HCT116 (cell line): ENCODE measurements at places on chromosomes 16 and 17. TPM values are rescaled to one million over a fixed set of nuclear protein-coding genes. Genes with fewer than 3 reads are reported as not detected.

GRCh38 chr17:12510535-12510934, 155.2 kb upstream of the MYOCD start:
- no peak overlapping the region for H3K27ac ChIP-seq
- H3K36me3 ChIP-seq = no peaks in the 10 kb centered on the region
- H3K4me1 ChIP-seq = no peaks in the 10 kb centered on the region
- DNase-seq = no peak
- H3K27me3 ChIP-seq = peaks cover 15% of the 10 kb centered on the region
- H3K4me3 ChIP-seq = no peak overlapping the region

GRCh38 chr17:81977211-81977808, at the start of gene ASPSCR1:
Gene ASPSCR1 (plus strand): TSS chr17:81977629. CDS start chr17:81977647, 18 bp downstream.
- no peaks in the 10 kb centered on the region for H3K27me3 ChIP-seq
- H3K27ac ChIP-seq = peak within 1 kb of the TSS; percentile 94
- DNase-seq = peak; percentile 86
- H3K36me3 ChIP-seq = no peaks in the 10 kb centered on the region
- H3K4me1 ChIP-seq = peaks cover 41% of the 10 kb centered on the region

GRCh38 chr17:53979991-53980390, 157.3 kb downstream of the KIF2B start:
- no peaks in the 10 kb centered on the region for H3K36me3 ChIP-seq
- H3K27ac ChIP-seq = no peak overlapping the region
- no peaks in the 10 kb centered on the region for H3K27me3 ChIP-seq
- no peak for DNase-seq
- no peak overlapping the region for H3K4me3 ChIP-seq

Gene CETP
- not detected for total RNA-seq

- H3K4me3 ChIP-seq = no peak overlapping the region
- H3K27ac ChIP-seq = no peak overlapping the region
- peaks cover 15% of the 10 kb centered on the region for H3K4me1 ChIP-seq
- no peak for DNase-seq
These were observed 7.3 kb downstream of the KLHL10 start for GRCh38 chr17:41844971-41845370.

GRCh38 chr17:74943808-74944522, 8.3 kb downstream of the OTOP3 start:
- H3K36me3 ChIP-seq = no peaks in the 10 kb centered on the region
- H3K4me3 ChIP-seq = no peak overlapping the region
- H3K4me1 ChIP-seq = peaks cover 12% of the 10 kb centered on the region
- DNase-seq = no peak
- H3K27me3 ChIP-seq = no peaks in the 10 kb centered on the region

Gene MFAP4
- 0.52 TPM for total RNA-seq

Gene KPNA2
- 330 TPM for total RNA-seq

Gene EIF5A
- 1,139 TPM for total RNA-seq

DNA sequence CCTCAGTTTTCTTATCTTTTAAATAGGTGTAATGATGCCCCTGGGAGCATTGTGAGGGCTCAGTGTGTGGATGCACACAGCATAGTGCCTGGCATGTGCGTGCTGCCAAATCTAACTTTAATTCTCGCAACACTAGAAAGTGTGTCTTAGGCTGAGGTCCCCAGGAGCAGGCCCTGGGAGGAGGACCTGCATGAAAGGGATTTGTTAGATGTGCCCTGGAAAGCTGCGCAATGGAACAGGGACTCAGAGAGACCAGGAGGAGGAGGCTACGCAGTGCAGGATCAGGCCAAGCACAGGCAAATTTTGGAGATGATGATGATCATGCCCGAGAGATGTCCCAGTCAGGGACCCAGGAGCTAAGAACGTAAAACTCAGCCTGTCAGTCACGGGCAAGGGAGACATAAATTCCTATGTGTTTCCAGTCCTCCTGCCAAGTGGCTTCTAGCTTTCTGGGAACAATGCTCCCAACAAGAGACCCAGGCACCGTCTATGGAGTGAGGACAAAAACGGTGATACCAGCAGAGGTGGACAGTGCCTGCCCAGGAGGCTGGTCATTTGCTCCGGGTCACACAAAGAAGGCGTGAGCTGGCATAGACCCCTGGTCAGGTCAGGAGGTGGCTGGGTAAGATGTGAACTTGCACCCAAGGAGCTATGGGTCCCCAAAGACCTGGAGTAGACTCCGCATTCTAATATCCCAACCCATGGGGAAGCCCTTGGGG, 352.2 kb upstream of the TNRC6C start:
- no peak overlapping the region for H3K27ac ChIP-seq
- no peaks in the 10 kb centered on the region for H3K36me3 ChIP-seq
- no peaks in the 10 kb centered on the region for H3K4me1 ChIP-seq

DNA sequence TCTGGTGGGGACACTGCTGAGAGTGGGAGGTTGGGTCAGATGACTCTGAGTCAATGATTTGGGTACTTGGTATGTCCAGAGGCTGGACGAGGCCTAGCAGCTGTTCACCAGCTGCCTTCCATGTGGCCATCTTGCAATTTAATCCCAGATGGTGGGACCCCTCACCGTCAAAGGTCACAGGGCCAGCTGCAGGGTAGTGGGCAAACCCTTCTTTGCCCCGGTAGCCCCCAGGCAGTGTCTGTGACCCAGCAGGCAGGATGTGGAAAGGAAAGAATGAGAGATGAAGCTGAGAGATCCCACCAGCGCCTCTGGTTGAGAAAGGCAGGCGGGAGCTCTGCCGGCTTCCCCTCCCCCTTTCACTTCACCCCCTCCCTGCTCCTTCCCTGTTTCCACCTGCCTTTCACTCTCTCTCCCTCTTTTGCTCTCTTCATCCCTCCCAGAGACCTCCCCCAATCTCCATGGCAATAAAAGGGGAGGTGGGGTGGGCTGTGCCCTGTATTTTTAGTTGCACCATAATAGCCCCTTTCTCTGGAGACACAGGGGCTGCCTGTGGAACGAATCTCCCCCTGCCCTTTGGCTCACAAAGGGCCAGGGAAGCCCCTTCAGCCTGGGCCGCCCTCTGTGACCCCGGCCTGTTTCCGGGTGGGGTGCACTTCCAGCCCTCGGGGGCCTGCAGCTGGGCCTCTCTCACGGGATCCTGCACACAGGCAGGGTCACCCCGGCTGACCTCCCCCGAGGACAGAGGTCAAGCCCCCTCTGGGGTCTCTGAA, 20.2 kb downstream of the CDK5RAP3 start:
- H3K27ac ChIP-seq = no peak overlapping the region
- no peaks in the 10 kb centered on the region for H3K27me3 ChIP-seq
- no peak for DNase-seq
- no peaks in the 10 kb centered on the region for H3K4me1 ChIP-seq
- H3K36me3 ChIP-seq = no peaks in the 10 kb centered on the region
- H3K4me3 ChIP-seq = no peak overlapping the region
